ENCODE measurements at places on chromosomes 12 and 14.

GRCh38 chr14:79724934-79725717 lies 486.2 kb downstream of the DIO2 start:
- DNase-seq, result no peak

DNA sequence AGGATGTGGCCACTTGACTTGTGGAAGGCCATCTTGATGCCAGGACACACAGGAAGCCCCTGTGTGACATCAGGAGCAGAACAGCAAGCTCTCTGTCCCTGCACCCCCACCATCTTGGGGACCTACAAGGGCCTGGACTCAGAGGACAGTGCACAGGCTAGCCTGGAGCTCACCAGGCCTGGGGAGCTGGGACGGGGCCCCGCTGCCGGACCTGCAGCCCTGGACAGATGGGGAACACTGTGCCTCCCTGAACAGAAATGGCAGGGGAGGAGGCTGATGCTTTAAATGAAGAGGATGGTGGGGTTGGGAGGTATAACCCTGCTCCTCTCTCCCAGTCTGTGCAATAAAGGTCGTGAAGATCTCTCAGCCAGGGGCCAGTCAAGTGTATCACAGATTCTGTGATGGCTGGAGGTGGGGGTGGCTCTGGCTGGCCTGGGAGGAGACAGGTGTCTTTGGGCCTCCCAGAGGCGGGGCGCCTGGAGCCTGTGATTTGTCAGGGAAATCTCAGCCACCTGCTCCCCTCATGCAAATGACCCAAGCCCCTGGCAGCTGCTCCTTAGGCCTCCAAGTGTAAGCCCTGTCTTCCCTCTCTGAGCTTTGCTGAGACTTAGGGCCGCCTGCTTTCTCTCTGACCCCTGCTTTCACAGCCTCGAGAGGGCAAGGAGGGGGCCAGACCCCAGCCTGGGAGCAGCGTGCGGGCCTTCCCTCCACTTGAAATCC lies 1.1 kb upstream of the GNB3 start:
- DNase-seq, result no peak

DNA sequence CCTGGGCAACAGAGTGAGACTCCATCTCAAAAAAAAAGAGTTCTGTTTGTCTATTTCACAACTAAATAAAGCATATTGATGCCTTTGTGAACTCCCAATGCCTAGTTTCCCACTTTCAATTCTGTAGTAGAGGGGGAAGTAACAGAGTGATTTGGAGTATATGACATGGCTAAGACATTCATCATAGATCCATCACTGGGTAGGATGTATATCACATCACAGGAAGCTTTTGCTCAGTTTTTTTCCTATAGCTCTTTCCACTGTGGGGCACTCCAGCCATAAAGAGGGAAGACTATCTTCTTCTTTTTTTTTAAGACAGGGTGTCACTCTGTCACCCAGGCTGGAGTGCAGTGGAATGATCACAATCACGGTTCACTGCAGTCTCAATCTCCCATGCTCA lies 154.0 kb upstream of the BCL2L14 start:
- DNase-seq, result no peak

DNA sequence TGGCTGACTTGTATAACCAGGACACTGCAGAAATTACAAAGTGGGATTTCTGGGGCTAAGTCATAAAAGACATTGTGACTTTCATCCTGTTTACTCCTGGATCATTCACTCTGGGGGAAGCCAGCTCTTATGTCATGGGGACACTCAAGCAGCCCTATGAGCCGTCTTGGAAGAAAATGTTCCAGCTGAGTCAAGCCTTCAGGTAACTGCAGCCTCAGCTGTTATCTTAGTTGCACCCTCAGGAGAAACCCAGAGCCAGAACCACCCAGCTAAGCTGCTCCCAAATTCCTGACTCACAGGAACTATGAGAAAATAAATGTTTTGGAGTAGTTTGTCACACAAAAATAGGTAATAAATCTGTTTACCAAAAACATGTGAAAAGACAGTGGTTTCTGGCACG lies 43.1 kb upstream of the GXYLT1 start:
- no peak for DNase-seq

- no peak for DNase-seq
These were observed 1.3 kb downstream of the ATP2A2 start for GRCh38 chr12:110282300-110282860.

GRCh38 chr12:47868041-47868440 lies 36.8 kb downstream of the VDR start:
- DNase-seq, result no peak

GRCh38 chr12:68976395-68976841 lies 43.4 kb upstream of the CPM start:
- DNase-seq, result no peak

- DNase-seq, result no peak
These were observed 313.5 kb upstream of the KITLG start for GRCh38 chr12:88893801-88894200.

- no peak for DNase-seq
These were observed 355.8 kb upstream of the DCN start for GRCh38 chr12:91538418-91538817.

- DNase-seq, result no peak
These were observed 108.4 kb downstream of the GPR135 start for GRCh38 chr14:59356767-59357166.

DNA sequence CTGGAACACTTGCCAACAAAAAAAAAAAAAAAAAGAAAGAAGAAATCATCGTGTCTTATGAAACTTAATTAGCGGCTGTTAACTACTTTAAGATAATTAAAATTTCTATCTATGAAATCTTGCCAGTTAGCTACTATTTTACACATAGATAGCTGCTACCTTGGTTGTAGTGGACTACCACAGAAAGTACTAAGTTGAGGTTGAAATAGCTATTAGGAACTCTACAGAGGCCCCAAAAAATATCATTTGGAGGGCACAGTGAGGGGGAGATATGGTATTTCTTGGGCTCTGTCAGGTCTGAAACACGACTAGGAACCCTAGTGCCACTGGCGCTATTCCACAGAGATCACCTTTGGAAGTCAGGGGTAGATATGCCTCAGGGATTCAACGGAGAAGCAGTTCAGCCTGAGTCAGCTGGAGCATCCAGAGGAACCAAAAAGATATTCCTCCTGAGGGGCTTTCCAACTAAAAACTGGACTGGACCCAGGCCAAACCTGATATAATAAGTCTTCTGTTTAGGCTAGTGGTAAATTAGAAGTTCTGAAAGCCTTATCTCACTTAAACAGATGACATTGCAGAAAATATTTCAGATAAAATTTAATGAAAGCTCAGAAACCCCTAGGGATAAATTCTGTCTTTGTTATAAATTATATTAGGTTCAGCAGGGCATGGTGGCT lies 126.1 kb downstream of the EPS8 start:
- no peak for DNase-seq

DNA sequence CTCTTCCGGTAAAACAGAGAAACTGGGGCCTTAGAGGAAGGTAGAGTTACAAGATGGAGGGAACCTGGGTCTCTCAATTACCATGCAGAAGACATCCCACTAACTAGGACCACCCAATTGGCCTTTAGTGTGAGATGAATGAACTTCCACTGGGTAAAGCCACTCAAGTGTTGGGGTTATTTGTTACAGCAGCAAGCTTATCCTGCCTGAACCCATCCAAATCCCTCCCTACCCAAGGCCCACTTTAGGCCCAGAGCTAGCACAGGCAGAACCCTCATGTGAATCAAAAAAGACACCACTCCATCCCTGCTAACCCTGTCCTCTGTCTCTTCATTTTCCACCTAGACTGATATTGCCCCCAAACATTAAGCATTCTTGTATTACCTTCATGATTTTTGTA lies 746.7 kb upstream of the TBX3 start:
- no peak for DNase-seq

GRCh38 chr12:112792301-112792700 lies 753 bp downstream of the RPH3A start:
- DNase-seq, result no peak

DNA sequence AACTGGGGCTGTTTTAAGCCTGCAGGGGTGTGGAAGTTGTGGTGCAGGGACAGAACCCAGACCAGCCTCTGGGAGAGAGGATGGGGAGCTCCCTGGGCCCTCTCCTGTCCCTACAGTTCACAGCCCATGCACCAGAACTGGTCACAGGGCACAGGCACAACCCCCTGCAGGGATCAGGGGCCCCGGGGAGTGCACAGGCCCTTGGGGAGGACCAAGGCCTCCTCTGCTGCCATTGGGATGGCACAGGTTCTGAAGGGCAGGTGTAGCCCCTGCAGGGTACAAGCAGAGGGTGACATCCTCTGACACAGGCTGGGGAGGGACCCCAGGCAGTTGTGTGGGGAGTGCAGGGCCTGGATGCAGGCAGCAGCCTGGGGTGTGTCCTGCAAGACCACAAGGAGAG lies 66.4 kb upstream of the SFSWAP start:
- DNase-seq, result no peak

DNA sequence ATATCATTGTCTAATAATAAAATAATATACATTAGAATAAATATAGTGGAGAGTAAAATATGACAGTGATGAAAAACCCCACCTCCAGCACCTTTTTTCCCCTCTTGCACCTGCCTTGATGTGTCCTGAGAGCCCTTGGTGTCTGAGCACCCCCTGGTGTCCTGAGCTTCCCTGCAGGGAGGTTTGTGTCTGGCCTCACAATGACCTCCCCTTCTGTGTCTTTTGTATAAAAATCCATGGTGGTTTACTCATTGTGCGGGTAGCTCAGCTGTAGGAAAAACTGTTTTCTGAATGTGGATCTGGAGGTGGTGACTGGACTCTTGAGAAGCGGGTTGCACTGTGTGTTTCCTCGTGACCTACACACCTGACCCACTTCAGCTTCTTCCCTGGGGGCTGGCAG lies 636.9 kb downstream of the TMEM121 start:
- DNase-seq, result no peak

DNA sequence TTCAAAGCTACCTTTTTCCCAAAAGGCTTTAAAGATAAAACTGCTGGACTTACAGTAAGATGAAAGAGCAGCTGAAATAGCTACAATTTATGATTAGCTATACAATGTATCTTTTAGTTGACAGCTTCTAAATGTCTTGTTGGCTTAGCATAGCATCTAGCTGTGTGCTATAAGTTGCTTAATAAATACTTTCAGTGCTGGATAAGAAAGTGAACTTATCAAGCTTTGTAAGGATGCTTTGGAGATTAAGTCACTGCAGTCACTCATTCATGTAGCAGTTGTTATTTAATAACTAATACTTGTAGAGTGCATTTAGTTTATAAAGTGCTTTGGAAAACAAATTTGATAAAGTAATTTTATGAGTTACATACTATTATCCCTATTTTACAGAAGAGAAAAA lies 14.6 kb downstream of the CFAP54 start:
- no peak for DNase-seq

DNA sequence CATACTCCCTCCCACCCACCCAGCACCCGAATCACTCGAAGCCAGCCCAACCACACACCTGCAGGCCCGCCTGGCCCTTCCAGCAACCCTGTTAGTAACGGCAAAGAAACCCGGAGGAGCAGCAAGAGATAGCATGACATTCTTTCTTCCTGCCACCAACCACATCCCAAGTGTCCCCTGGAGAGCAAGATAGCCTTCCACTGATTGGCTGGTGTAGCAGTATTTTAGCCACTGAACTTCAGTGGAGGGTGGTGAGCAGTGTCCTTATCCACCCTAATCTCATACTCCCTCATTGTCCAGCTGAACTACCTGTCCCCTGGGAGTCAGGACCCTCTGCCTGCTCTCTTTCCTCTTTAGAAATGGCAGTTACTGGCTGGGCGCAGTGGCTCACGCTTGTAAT lies 769 bp upstream of the SLC39A5 start:
- DNase-seq, result no peak

Data from central memory CD4-positive, alpha-beta T cell (primary cell).